ENCODE measurements at places on chromosomes 3 and 15.

- DNase-seq: no peak
Measured at GRCh38 chr3:110518031-110518430, 553.6 kb upstream of the NECTIN3 start.

GRCh38 chr3:32888739-32889138 is 62.7 kb upstream of the CCR4 start:
- DNase-seq: no peak

DNA sequence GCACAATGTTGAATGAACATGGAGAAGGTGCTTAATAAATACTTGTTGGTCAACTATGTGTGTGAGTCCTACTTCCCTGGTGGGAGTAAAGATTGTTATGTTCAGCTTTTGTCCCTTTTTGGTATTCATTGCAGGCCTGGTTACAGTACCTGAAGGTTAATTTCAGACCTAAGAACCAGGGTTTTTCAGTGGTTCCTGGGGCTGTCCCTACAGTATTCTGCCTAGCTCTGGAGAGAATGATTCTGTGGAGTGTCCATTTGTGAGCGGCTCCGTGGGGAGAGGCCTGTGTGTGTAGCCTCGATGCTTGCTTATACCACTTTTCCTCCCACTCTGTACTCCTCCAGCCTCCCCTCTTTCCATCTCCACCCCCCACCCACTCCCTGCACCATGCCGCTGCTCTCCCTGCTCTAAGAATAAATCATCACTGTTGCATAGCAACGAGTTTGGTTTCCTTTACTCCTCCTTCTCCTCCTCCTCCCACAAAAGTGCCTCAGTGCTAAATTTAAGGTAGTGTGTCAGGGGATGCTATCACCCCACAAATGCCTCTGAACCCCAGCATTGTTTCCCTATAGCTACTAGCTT is 150.6 kb upstream of the ROPN1 start:
- DNase-seq: no peak

DNA sequence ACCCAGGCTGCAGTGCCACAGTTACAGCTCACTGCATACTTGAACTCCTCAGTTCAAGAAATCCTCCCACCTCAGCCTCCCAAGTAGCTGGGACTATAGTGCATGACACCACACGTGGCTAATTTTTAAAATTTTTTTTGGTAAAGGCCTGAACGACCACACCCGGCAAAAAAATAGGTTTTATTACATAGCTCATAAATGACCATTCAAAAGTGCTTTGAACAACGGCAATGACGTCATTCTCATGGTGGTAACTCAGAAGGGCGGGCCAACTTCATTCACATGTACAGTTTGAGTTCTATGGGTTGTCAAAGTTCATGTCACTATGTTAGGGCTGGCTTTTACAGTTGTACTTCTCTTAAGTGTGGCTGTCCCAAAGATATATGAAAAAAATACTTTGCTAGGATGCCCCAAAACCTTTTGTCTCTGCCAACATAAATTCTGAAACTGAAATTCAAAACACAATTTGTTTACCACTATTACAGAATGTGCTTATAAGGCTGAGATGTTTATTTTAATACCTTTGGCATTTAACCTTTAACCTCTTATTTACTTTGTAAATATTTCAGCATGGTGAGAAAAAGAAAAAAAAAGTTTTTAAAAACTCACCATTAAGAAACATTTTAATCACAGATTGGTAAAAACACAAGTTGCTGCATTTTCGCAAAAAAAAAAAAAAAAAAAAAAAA is 6.2 kb downstream of the MYO1E start:
- no peak for DNase-seq

- no peak for DNase-seq
Measured at GRCh38 chr3:129794311-129795185, 99.0 kb downstream of the TMCC1 start.

DNA sequence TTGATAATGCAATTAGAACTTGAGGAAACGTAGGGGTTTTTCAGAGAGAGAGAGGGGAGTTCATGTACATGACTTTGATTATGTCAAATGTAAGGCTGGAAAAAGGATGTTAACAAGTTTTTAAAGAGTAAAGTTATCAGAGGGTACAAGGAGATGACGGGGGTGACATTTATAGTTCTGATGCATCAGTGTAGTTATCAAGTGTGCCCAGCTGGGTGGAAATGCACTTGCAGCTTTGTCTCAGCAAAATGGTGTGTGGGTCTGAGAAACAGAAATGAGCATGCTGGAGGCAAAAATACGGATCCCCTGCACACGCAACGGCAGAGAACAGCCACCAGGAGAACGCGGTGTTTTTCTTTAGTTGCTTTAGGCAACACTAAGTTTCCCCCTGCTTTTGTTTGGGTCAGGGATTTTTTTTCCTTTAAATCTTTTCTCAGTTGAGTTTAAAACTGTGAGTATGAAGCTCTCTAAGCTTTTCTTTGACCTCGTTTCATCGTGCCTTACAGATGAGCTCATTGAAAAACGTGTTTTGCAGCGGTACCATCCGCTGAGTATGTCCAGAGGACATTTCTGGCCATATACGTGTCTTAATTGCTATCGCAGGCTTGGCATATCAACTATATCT is 205.4 kb downstream of the PDZRN3 start:
- no peak for DNase-seq

DNA sequence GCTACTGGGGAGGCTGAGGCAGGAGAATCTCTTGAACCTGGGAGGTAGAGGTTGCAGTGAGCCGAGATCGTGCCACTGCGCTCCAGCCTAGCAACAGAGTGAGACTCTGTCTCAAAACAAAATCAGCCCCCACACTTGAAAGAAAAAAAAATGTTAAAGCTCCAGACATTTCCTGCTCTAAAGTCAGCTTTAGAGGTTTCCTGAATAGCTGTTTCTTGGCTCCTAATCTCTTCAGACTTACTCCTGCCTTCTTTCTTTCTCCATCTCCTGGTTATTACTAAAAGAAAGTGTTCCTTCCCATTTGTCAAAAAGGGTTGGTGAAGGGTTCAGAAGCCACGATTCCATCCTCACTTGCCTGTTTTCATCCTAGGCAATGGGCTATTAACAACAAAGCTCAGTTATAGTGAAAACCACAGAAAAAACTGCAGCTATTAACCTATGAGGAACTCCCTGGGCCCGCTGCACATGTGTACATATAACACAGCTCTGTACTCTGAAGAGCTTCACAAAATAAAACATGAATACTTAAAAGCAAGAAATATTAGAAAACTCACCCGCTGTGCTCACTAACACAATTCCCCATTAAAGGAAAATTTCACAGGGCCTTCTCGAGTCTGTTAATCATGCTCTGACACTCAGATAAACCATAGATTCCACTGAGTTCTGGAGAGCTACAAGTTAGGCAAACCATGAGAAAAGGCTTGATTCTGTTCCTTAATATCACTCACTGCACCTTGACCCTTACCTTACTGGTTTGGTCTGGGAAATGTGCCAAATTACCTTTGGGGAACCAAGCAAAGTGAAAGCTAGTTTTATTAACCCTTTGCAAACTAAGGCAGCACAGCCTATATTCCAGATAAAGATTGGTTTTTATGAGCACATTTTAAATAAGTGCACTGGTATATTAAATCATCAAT is 89.9 kb upstream of the TSPAN3 start:
- DNase-seq: no peak

GRCh38 chr15:60138397-60138968 is 134.4 kb downstream of the FOXB1 start:
- DNase-seq: no peak

GRCh38 chr3:53617893-53618523 is 123.6 kb downstream of the CACNA1D start:
- DNase-seq: no peak

- DNase-seq: no peak
Measured at GRCh38 chr3:39505866-39506742, 38.6 kb downstream of the MOBP start.

DNA sequence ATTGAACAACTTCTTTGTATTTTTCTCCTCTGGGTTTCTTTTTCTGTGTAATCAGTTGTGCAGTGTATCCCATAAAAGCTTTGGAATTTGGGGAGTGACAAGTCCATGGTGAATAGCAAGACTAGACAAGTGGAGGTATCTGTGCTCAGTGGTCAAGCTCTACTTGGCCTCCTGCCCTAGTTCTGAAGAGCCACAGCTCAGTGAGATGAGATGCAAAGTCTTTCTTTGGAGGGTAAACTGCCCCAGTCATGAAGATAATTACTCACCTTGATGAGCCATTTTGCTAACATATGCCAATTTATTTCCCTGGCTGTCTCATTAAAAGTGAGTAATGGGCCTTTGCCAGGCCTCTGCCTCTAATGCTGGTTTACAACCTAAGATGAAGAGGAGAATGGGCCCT is 271.2 kb upstream of the TRIM42 start:
- no peak for DNase-seq

DNA sequence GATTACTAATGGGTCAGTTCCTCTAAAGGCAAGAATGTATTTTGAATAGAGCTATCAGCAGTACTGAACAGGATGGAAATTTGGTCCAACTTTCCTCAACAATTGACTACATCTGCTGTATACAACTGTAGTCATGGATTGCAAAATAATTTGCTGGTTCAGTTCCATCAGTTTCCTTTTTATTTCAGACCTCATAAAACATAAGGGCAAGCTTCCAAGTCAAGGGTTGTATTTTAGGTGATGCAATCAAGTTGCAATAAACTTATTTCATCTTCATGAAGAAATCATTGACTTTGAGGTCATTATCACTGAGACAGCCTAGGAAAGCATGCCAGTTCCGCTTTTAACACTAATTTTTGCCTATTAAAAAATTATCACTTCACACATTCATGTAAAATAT is 90.4 kb upstream of the TSEN2 start:
- DNase-seq: no peak

DNA sequence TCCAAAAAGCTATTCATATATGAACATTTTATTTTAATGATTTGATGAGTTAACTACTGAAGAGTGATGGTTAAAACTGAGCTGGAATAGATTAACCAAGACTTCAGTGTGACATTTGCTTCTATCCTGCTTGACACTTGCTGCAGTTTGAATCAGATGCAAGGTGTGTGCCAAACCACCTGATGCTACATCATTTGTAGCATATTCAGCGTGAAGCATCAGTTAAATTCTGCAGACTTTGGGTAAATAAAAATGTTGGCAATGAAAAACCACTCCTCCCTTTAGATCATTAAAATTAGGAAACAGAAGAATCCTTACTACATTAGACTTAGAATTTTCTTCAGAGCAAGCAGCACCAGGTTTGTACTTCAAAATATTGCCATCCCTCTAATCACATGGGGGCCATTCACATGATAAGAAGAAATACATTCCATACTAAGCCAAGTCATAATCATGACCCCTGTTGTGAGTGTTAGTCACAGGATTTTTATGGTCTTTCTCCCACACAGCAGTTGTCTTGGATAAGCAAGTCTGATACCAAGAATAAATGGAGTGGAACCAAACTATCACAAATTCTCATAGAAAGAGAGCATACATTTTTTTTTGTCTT is 160.7 kb upstream of the TNIK start:
- DNase-seq: no peak

DNA sequence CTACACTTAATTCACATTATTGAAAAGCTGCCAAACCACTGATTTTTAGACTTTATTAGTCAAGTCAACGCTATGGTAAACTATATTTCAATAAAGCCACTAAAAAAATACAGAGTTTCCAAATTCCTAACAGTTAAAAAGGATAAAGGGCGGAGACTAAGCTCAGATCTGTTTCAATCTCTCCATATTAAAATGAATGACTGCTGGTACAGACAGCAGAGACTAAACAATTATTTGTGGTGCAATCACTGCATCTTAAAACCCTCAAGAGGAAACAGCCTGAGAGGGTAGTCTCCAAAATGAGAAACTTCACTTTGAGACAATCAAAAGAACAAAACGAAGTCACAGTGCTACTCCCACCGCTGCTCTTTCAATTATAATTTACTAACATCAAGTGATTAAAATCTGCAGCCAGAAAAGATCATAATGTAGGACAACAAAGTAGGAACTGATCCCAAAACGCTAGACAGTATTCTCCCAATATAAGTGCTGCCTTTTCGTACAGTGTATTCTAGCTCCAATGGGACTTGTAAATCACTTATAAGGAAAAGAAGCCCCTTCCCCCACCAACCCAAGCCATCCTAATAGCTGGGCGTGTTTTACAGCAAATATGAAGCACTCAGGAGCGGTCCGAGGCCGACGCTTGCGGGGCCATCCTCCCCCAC is 1.2 kb downstream of the UBP1 start:
- DNase-seq: no peak

DNA sequence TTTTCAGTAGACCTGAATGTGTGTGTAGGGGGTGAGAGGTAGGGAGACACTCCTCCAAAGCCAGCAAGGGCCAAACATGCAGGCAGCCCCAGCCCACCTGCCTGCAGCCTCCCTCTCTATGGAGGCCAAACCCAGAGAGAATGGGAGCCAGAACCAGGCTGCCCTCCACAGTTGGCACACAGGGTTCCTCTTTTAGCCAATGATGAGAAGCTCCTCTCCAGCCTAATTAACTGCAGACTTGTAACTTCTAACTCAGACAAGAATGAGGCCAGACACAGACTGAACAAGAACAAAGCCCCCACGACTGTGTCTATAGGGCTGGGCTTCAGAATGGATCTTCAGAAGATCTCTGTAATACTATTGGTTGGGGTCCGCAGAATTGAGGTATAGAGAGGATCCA is 12.3 kb upstream of the TLE3 start:
- no peak for DNase-seq

GRCh38 chr3:18389108-18389733 is 35.9 kb downstream of the SATB1 start:
- DNase-seq: peak; percentile 44
